ENCODE measurements at places on chromosomes 12 and 14.

DNA sequence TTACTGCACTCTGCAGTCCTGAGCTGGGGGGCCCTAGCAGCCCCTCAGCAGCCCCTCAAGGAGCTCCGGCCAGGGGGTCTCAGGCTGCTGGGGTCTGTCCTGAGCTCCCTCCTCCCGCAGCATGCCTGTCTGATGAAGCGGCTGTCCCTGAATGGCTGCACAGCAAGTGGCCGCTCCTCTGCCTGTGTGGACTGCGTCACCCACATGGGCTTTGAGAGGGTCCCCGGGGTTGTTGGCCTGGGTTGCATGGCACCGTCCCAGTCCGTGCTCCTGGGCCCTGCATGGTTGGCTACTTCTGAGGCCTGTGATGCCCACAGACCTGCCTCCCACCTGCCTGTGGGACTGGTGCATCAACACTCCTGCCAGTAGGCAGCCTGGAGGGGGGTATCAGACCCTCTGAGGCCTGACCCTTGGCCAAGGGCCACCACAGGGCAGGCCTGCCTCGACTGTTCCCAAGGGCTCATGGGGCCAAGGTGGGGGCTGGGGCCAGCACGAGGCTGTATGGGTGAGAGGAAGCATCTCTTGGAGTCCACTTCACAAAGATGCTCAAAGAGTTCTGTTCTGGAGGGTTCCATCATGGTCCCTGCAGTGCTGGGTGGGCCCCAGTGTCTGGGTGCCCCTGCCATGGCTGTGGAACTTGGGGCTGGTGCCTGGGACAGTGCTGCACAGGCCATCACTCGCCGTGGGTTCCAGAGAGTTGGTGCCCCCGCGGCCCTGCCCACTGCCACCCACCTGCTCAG, 12.2 kb downstream of the CEP170B start:
- DNase-seq: no peak

DNA sequence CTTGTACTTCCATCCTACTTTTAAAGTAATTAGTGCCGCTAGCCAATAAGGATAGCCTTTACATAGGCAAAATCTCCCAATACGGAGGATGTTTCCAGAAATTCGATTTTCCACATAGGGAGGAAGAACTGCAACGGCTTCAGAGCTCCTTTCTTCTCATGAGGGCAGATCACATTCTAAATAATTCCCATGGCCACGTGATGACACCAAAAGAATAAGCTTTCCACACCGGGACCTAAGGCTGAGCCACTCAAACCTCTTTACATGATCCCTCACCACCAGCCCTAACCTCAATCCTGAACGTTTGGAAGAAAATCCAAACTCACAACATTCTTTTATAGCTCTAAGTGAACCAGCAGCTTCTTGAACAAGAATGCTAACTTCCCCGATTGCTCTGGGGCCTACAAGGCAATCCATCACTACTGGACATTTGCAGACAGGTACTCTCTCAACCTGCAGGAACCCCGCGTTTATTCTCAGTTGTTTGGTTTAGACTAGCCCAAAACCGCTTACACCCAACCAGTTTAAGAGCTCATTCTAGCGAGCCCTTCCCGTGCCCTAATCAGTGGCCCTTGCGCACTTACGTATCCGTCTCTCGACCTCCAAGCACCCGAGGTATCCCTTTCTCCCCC, 884 bp downstream of the CAPRIN2 start:
- DNase-seq: peak; percentile 24

DNA sequence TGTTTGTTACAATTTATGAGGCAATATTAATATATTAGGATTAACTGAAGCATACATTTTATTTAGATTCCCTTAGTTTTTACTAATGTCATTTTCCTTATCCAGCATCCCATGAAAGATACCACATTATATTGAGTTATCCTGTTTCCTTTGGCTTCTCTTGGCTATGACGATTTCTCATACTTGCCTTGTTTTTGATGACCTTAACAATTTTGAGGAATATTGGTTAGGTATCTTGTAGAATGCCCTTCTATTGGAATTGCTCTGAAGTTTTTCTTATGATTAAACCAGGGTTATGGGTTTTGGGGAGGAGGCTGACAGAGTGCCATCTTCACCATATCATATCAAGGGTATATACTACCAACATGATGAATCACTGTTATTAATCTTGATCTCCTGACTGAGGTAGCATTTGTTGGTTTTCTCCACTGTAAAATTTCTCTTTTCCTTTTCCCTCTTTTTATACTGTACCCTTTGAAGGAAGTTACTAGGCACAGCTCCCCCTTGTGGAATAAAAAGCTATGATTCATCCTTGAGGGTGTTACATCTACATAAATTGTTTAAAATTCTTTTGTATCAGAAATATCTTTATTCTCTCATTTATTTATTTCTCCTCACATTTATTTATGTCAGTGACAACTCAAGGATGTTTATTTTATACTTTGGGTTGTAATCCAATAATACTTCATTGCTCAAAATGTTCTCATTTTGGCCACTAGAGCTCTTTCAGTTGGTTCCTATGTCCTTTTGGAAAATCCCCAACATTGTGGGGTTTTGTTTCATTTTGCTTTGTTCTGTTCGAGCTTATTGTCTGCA, 239.0 kb downstream of the SLC16A7 start:
- peak; percentile 28 for DNase-seq

DNA sequence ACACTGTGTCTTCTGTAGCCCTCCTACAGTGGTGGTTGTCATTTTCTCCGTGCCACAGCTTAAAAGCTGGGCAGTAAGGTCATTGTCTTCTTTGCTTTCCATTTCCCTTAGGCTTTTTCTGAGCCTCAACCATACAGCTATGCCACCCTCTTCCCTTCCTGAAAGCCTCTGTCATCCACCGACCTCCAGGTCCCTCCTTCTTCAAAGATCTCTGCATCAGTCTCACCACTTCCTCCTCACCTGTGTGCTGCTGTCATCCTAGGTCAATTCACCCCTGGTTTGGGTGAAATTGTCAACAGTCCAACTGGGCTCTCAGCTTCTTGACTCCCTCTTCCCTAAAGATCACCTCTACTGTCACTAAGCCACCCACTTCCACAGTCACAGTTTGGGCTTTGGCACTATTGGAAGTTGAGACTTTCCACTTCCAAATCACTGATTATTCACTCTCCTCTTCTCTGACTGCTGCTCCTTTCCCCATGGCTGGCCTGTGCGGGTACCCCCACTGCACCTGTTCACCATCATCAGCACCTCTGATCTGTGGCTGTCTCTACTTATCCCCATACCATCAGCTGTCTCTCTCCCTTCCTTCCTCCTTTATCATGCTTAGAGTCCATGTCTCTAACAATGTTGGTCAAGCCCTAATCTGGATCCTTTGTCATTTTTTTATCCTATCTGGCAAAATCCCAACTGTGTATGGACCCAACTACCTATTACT, 15.5 kb upstream of the TSPAN9 start:
- DNase-seq: no peak

- DNase-seq: peak; percentile 32
These were observed 106.8 kb downstream of the TMEM260 start for GRCh38 chr14:56686416-56686815.

DNA sequence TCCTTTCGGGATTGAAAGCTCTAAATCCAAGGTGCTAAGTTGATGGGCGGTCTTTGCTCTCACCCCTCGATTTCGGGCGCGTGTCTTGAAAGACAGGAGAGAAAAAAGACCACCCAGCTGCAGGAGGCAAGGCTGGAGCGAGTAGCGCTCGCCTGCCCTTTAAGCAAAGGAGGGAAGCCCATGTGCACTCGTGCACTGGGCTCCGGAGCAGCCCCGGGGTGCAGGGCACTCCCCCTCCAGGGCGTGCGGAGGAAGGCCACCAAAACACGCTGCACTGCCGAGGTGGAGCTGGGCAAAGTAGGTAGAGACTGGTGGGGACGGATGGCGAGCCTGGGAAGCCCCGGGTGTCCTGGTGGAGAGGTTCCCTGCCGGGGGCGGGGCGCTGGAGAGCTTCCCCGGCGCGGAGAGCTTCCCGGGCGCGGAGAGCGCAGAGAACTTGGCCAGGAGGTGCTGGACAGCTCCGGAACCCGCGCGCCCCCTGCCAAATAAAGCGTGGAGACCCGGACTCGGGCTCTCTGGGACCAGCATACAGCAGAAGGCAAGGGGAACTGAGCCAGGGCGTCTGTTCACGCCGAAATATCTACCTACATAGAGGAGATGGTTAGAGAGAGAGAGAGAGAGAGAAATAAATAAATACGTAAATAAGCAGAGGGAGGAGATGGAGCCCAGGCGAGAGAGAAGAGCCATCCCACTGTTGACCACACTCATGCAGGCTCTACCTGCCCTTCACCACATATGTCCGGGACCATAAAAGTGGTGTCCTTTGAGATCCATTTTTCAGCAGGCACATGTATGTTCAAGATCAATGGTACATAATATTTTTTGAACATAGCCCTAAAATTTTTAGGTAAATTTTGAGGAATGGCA, 662 bp upstream of the NELL2 start:
- peak; percentile 38 for DNase-seq

DNA sequence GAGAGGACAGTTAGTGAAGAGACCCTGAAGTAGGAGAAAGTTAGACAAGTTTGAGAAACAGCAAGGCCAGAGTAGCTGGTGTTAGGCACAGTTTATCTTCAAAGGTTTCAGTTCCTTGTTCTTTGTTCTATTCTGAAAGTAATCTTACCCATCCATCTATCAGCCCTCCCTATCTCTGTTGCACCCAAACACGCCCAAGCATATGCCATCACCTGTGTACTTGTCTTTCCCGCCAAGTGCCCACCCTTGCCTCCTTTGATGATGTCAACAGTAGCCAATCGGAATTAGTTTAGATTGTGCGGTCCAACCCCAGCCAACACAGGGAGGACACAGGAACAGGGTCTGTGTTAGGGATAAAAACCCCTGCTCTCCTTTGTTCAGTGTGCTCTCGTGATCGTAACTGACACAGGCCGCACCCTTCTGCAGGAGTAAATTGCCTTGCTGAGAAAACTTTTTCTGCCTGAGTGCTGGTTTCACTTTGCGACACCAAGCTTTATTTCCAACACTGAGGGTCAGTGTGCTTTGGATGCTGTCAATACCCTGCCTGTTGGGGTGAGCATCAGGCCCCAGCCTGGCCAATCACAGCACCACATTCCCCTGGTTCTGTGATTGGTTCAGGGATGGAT, 4.7 kb upstream of the TMEM229B start:
- no peak for DNase-seq

DNA sequence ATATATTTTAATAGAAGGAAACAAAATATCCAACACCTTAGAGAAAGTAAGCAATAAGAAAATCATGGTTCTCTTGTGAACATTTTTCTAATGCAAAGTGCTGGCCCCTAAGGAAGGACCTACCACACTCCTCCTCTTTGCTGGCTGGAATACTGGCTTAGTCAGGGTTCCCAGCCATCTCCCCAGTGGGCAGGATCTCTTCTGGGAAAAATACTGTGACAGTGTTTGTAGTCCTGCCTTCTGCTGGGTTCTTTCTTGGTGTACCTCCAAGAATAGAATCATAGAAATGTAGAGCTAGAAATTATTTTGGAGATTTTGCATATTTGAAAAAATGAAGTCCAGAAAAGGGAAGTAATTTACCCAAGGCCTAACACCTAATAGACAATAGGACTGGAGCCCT, 31.9 kb downstream of the KCNMB4 start:
- DNase-seq: no peak

DNA sequence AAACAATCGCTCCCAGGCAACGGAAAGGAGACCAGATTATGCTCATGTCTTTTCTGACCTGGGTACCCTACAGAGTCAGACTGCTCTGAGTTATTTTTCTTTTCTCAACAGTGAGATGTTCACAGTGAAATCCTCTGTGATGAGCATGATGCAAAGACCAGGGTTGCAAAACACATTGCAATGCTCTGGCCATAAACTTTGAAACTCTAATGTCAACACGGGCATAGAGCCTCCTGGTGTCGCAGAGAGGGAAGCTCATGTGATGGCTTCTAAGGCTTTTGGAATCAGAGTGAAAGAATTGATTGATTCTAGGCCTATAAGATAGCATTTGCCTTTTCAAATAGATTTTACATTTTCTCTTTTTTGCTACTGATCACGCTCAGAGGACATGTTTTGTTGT, 193.4 kb downstream of the RASSF9 start:
- DNase-seq: no peak

DNA sequence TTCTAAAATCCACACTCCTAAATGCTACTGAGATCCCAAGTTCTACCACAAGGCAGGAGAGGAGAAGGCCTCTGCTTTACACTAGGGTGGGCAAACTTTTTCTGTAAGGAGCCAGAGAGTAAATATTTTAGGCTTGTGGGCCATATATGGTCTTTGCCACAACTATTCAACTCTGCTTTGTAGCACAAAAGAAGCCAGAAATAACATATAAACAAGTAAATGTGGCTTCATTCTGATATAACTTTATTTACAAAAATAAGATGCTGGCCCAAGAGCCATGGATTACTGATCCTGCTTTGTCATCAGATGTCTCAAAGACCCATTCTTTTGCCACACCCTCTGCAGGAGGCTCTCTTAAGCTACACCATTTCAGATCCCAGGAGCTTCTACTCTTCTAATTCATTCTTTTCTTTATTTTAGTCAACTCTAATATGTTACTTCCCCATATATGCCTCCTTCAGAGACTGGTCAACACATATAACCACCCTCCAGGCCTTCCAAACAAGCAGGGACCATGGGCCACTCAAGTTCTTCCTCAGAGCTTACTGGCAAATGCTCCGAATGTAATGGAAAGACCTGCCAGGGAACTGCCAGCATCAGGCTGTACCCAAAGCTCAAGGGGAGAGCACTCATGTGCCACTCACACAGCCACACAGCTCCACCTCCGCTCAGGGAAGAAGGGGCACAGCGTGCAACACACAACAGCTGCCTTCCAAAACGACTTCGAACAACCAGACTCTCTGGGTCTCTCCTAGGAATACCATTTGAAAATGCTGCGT, 15.6 kb downstream of the APPL2 start:
- no peak for DNase-seq

DNA sequence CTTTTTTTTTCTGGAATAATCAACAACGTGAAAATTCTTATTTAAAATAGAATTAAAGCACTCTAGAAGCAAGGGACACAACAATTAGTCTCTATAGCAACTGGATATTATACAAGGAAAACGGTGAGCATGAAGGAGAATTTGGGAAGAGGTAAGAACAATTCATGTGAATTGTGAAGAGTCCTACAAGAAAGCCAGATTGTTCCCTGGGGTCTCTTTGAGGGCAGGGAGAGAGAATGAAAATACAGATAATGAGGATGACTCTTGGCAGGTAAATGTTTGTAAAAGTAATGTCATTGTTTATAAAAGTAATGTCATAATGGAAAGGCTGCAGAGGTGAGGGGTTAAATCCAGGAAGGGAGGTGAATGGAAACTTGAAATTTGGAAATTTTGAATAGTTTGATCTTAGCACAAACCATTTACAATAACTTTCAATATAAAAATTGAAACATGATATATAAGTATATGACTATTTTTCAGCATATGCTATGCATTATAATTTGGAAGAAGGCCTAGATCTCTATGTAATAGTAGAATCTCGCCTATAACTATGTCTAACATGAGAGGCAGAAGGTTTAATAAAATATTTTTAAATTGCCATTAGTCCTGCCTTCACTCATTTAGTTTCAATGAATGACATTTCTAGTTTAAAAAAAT, 378.8 kb upstream of the DCN start:
- no peak for DNase-seq
